NCI-H146 (cell line): ENCODE measurements at places on chromosomes 1 and 21.

- DNase-seq: no peak
Observed at GRCh38 chr1:33434363-33434750, 3.5 kb upstream of the PHC2 start.

GRCh38 chr1:100530880-100531487 is 7.0 kb upstream of the GPR88 start:
- no peak for DNase-seq

DNA sequence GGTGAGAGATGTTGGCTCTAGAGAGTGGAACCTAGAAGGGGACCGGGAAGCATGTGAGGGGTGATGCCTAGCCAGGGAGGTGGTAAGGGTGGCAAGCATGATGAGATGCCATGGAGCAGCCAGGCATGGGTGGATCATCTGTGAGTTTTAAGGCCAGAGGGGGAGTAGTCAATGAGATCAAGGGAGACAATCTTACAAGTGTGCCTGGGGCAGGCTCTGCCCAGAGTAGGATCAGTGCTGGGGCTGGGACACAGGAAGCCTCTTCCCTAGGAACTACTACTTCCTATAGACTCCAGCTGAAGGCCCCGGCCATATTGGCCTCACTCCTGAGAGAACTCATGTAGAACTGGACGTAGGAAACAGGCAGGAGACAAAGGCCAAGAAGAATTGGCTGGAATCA is 192.4 kb upstream of the CSF3R start:
- DNase-seq: no peak

DNA sequence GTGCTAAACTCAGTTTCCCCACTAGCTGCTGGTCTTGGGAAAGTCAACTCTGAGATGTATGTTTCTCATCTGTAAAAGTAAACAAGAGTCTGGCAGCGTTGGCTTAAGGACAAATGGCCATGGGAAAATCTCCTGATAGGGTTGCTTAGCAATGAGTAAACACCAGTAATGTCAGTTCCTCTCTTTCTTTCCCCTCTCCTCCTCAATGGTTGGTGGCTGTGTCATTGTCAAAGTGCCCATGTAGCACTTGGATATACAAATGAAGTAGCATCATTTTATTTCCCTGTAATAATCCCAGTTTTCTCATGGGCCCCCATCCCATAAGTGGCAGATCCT is 2.2 kb upstream of the FYB2 start:
- DNase-seq: no peak

GRCh38 chr21:38930066-38930465 is 124.3 kb downstream of the ETS2 start:
- DNase-seq: no peak

DNA sequence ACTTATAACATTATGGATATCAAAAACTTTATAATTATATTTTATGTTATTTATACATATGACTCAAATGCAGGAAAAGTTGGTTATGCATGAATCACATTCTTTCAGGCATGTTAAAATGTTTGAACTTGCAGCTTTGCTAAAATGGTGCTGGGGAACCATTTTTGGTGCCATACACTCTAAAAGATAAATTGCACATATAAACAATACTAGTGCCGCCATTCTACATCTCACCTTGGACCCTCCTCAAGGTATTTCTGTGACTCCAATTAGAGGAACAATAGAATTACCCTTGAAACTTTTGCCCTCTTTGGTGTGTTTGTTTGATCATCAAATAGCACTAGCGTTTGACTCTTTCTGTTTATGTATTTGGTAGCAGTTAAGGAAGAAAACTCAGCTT is 997 bp downstream of the PRKACB start:
- DNase-seq: no peak

- DNase-seq: no peak
Observed at GRCh38 chr1:169945181-169945580, 51.5 kb upstream of the SCYL3 start.

- peak; percentile 33 for DNase-seq
Observed at GRCh38 chr1:219659005-219659600, 46.2 kb upstream of the ZC3H11B start.

DNA sequence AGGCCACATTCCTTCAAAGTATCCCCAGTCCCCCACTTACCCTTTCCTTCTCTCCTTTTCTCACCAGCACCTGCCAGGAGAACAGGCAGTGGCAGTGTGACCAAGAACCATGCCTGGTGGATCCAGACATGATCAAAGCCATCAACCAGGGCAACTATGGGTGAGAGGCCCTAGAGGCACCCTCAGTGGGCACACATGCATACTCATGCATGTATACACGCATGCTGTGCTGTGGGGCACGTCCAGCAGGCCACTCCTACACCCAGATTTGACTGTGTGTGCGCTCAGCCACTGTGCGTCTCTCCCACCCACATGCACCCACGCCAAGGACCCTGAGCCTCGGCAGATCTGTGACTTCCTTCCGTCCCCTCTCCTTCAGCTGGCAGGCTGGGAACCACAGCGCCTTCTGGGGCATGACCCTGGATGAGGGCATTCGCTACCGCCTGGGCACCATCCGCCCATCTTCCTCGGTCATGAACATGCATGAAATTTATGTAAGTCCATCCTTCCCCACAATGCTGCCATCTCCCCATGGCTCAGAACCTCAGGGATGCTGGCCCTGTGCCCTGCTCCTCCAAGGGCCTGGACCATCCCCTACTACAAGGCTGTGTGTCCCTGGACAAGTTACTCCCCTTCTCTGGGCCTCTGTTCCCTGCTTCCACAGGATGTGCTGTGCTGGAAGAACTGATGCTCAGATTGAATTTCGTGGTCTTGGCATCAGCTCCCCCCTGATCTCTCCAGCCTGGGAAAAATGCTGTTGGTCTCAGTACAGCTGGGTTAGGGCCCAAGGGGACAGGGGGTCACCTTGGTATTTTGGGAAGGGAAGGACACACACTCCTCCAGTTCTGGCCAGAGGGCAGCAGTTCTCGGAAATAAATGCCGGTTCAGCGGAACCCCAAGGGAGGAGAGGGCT is 7.0 kb downstream of the TINAGL1 start:
- DNase-seq: no peak
